Mesenteric fat pad (tissue), 1 donor: ENCODE measurements at places on chromosomes 1 and 21. TPM values are rescaled to one million over a fixed set of nuclear protein-coding genes. Genes with fewer than 3 reads are reported as not detected.

The RIMKLA gene
- 0.39 TPM for total RNA-seq

The MPZ gene
- total RNA-seq, result 5.5 TPM

The ATP6V0B gene
- 133 TPM for total RNA-seq

GRCh38 chr1:9615316-9616063 lies 26.8 kb downstream of the TMEM201 start:
- no peak for DNase-seq

DNA sequence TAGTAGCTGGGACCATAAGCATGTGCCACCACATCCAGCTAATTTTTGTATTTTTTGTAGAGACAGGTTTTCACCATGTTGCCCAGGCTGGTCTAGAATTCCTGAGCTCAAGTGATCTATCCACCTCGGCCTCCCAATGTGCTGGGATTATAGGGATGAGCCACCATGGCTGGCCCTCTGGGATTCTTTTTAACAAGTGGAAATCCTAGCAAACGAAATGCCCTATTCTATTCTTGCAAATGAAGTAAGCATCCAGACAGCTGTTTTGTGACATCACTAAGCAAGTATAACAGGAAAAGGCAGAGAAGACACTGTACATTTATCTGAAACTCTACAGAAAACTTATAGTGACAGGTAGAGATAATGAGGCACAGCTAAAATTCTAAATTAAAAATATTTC lies 86.4 kb downstream of the DDAH1 start:
- no peak for DNase-seq

GRCh38 chr1:13809461-13810159 lies 109.6 kb downstream of the PRDM2 start:
- no peak for DNase-seq

DNA sequence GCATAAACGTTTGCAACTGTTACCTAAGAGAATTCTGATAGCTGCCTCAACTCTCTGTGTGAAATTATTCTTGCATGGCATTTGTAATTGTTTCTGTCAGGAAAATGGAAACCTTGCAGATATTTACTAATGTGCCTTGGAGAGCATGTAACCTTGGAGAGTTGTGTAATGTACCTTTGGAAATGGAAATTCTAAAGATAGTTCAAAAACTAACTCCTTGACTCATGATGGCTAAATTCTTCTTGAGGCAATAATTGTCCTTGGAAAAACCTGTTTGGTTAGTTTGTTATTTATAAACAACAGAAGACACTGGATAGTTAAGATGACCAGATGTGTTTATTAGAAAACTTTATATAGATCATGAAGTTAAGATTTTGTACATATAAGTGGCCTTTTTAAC lies 1033.8 kb downstream of the PLA2G4A start:
- no peak for DNase-seq

DNA sequence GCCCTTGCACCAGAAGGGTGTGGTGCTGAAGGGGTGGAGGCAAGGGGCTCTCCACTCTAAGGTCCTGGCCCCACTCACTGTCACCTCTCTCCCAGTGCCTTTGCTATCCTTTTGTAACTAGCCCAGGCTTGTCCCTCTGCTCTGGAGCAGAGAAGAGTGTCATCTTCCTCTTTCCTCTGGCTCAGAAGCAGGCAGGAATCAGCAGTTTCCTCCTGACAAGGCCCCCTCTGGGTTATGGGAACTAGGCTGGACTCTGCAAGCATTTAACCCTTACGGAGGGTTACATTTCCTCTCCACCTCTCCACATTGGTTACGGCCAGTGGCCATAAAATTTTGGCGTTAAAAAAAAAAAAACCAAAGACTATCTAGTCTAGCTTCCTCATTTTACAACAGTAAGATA lies 30.4 kb downstream of the PLXNA2 start:
- no peak for DNase-seq
